ENCODE measurements at places on chromosomes 5 and 9.

- no peak for DNase-seq
These were observed 69.3 kb downstream of the SGCD start for GRCh38 chr5:156396063-156396829.

GRCh38 chr5:112795342-112795741 lies 57.7 kb downstream of the APC start:
- no peak for DNase-seq

GRCh38 chr9:126453156-126453963 lies 126.7 kb downstream of the MVB12B start:
- no peak for DNase-seq

DNA sequence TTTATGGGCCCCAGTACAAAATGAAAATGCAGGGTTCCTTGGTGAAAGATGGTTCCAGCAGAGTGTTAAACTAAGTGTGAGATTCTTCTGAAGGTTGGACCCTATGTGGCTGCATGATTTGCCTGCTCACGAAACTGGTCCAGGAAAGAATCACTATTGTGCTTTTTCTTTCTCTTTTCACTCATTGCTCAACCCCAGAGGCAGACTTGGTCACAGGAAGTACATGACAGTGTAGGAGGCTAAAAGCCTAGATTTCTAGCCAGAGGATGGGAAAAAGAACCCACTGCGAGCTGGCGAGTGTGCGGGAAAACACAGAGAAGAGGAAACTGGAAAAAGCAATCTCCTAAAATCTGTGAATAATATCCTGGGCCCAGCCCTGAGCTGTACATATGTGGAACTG lies 18.6 kb downstream of the SLC36A2 start:
- DNase-seq: no peak

- no peak for DNase-seq
These were observed 252.5 kb upstream of the SEMA6A start for GRCh38 chr5:116827078-116827477.

DNA sequence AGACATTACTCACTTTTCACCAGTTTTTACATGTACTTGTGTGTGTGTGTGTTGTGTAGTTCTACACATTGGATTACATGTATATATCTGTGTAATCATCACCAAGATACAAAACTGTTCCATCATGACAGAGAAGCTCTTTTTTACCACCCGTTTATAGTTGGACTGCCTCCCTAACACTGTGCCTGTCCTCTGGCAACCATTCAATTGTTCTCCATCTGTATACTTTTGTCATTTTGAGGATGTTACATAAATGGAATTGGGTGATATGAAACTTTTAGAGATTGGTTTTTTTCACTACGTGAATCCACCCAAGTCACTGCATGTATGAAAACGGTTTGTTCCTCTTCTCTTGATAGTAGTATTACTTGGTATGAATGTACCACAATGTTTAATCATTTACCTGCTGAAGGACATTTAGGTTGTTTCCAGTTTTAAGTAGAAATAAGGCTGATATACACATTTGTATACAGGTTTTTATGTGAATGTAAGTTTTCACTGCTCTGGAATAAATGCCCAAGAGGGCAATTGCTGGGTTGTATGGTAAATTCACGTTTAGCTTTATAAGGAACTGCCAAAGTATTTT lies 126.2 kb downstream of the MAPKAP1 start:
- no peak for DNase-seq

DNA sequence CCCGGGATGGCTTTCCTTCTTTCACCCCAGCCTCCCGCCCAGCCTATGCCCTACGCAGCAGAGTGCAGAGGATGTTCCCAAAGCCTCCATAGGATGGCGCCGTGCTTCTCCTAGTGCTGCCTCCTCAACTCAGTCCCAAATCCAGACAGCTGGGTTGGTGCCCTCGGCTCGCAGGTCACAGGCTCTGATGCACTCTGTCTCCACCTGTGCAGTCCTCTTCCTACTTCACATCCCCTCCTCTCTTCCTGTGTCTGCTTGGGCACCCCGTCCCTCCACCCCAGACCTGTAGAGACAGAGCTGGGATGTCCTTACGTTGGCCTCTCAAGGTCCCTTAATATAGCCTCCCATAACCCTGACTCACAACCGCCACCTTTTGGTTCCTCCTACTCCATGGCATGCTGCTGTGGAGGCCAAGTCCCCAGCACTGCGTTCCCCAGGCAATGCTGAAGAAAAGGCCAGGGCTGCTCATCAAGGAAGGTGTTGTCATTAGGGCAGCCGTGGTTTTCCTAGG lies 314.4 kb downstream of the GADD45G start:
- DNase-seq: peak; percentile 45

DNA sequence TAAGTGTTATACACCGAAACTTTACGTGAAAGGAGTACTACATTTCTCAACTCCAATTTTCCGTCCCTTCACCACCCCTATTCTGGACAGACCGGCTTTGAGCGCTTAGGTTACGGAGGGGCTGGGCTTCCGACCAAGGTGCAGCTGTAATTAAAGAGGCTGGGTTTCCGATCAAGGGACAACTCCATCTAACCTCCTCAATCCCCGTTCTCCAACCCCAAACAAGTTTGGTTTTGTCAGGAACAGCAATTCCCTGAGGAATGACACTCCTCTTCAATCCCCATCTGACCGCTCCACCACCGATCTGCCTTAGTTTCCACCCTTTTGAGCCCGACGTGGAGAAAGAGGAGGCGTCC lies 577 bp downstream of the TUT7 start:
- DNase-seq: peak; percentile 19

- no peak for DNase-seq
These were observed 326.0 kb downstream of the NPR3 start for GRCh38 chr5:33037076-33037475.

Measured in stimulated activated CD4-positive, alpha-beta T cell treated with anti-CD3 and anti-CD28 coated beads, Interleukin-1b, Interleukin-23, amount 100 ng/mL, for 48 hours (primary cell).